ENCODE measurements at places on chromosomes 7 and 10.
A peak's percentile ranks its signal among the peaks of the same experiment; 100 is the strongest.

- no peak for DNase-seq
Observed at GRCh38 chr7:25996006-25996408, 156.0 kb upstream of the NFE2L3 start.

GRCh38 chr7:148447221-148447849, 143.2 kb upstream of the C7orf33 start:
- no peak for DNase-seq

GRCh38 chr7:132279718-132280117, 296.6 kb downstream of the PLXNA4 start:
- DNase-seq: no peak

GRCh38 chr7:20482071-20482470, 133.4 kb upstream of the ABCB5 start:
- DNase-seq: no peak

GRCh38 chr7:5693529-5693928, 87.9 kb downstream of the RNF216 start:
- no peak for DNase-seq

DNA sequence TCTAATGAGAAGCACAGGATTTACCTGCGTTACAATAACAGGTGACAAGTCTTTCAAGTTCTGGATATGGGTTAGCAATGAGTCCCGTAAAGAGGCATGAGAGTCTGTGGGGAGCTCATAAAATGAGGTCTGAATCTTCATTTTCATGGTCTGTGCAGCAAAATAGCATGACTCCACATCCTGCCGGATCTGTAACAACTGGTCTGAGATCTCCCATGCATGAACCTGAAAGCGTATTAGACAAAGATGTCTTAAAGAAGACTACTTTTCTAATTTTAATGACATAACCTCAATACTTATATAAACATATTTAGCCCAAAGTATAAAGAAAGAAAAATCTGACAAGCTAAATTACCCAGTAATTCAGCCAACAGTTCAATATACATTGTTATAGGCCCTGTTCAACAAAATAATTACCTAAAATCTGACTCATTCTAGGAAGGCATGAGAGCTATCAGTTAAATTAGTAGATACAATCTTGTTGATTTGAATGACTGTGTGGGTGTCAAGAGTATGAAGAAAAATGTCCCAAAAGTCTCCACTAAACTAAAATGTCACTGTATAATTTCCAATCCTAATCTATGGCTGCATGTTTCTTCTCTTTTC, 36.9 kb downstream of the TNPO3 start:
- DNase-seq: no peak

DNA sequence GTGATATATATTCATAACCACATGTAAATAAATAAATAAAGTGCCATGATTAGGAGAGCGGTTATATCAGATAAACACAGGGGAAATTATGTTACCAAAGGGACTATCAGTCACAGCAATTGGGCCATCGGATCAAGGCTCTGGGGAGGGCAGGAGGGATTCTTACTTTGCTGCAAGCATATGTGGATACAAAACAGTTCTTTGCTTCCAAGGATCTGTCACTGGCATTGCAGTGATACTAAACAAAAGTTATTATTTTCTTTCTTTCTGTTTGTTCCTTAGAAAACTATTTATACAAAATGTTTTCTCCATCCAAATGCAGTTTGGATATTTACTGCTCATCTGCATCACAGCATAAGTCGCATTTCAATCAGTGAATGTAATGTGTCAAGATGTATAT, 188.4 kb upstream of the MGMT start:
- DNase-seq: no peak

DNA sequence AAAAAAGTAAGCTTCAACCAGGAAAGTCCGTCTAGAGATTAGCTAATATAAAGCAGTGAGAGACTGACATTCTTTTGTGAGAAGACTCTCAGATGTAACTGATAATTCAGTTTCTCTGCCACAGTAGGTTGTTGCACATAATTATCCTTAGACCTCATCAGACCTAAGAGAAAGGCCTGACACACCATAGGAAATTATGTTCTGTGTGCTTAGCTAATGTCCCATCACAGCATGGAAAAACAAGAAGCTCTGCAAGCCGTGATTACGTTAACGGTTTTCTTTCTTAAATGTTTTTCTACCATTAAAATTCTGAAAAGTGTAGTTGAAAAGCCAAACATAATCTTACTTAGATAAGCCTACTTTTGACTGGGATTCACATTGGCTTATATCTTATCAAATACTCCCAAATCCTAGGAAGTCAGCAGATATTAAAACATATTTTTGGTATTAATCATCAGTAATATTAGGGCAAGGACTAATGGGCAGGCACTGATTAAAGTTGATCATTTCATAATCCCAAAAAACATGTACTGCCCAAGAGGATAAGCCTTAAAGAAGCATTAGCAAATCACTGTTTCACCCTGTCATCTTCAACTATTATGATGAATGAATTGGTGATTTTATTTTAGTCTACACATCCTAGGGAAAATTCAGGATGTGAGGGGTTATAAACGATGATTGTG, 5.2 kb downstream of the CSTF2T start:
- DNase-seq: no peak

- DNase-seq: peak; percentile 67
Observed at GRCh38 chr10:58451193-58451889, 61.3 kb upstream of the BICC1 start.

- peak; percentile 46 for DNase-seq
Observed at GRCh38 chr10:77667426-77668324, 30.1 kb upstream of the KCNMA1 start.

- DNase-seq: no peak
Observed at GRCh38 chr10:70162892-70163201, 7.5 kb downstream of the SAR1A start.

GRCh38 chr7:63012633-63013183, 985.9 kb upstream of the ZNF722 start:
- no peak for DNase-seq

- no peak for DNase-seq
Observed at GRCh38 chr10:72066318-72067284, 21.8 kb downstream of the SPOCK2 start.

- no peak for DNase-seq
Observed at GRCh38 chr7:112157072-112157471, 49.1 kb downstream of the DOCK4 start.

- DNase-seq: no peak
Observed at GRCh38 chr7:132465516-132465915, 110.8 kb downstream of the PLXNA4 start.

DNA sequence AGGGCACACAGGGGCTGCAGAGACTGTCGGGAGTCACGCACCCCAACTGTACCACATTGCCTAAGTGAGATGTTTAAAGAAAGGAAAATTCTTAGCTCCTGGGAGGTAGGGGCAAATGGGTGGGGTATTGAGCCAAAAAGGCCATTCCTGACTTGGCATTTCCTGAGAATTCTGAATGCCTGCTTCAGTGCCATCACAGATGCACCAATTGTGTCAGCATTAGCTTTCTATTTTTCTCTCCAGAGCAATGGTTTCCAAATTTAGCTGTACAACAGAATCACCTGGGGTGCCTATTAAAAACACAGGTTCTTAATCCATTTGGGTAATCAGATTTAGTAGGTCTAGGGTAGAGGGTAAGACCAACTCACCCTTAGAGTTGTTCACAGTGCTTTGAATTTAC, 43.1 kb downstream of the LSMEM1 start:
- DNase-seq: no peak

- DNase-seq: peak; percentile 44
Observed at GRCh38 chr7:14858410-14858809, 44.1 kb downstream of the DGKB start.

- peak; percentile 32 for DNase-seq
Observed at GRCh38 chr7:152341039-152341913, 94.5 kb downstream of the KMT2C start.

DNA sequence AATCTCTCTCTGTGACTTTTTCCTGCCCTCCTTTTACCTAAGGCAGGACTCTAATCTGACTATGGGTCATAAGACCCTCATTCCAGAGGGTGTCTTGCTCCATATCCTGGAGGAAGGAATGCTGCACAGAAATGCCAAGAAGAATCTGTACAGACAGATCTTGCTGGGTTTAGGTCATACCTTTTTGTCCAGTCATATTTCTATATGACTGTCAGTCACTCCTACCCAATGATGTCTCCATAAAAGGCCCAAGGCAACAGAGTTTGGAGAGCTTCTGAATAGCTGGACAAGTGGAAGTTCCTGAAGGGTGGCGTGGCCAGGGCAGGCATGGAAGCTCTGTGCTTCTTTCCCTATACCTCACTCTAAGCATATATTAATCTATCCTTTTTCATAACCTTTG, 47.5 kb downstream of the FEZF1 start:
- DNase-seq: no peak

GRCh38 chr10:47262606-47263533, 37.1 kb upstream of the GDF10 start:
- DNase-seq: no peak

GRCh38 chr10:33749790-33750189, 415.3 kb upstream of the NRP1 start:
- DNase-seq: no peak

- DNase-seq: peak; percentile 85
Observed at GRCh38 chr10:132793871-132794849, 8.2 kb upstream of the NKX6-2 start.

- DNase-seq: no peak
Observed at GRCh38 chr7:4144172-4144701, 537.9 kb upstream of the FOXK1 start.

DNA sequence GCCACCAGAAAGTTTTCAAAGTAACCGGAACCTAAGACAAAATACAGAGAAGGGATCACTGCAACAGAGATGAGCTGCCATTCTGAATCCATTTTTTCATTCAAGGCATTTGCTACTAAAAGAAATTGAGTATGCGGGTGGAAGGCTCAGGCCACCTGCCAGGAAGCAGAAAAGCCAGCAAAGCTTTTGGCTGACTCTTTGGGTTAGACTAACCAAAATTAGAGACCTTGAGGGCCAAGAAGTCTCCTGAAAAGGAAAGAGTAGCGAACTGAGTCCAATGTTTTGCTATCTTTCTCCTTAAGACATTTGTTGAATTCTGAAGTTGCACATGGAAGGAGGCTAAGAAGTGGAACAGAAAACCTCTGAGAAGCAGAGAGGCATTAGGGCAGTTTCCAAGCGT, 79.0 kb downstream of the FAS start:
- DNase-seq: no peak

DNA sequence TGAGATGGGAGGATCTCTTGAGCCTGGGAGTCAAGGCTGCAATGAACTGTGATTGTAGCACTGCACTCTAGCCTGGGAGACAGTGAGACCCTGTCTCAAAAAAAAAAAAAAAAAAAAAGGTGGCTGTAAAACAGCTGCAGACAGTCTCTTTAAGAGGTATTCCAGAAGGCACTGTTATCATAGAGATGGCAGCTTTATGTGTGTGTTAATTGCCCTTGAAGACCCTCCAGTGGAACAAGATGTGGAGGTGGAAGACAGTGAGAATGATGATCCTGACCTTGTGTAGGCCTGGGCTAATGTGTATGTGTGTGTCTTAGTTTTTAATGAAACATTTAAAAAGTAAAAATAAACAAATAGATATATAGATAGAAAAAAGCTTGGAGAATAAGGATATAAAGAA, 66.0 kb downstream of the ZNF487 start:
- DNase-seq: no peak

GRCh38 chr10:112852306-112852705, 97.7 kb upstream of the TCF7L2 start:
- DNase-seq: no peak

GRCh38 chr10:48332871-48333216, 26.4 kb downstream of the MAPK8 start:
- peak; percentile 32 for DNase-seq

GRCh38 chr10:624605-625332, 64.7 kb downstream of the DIP2C start:
- DNase-seq: no peak

- no peak for DNase-seq
Observed at GRCh38 chr7:22116451-22117030, 170.8 kb upstream of the CDCA7L start.

- DNase-seq: no peak
Observed at GRCh38 chr7:129163875-129164544, 19.5 kb downstream of the TSPAN33 start.

GRCh38 chr10:33260403-33261149, 73.9 kb downstream of the NRP1 start:
- DNase-seq: no peak

- peak; percentile 87 for DNase-seq
Observed at GRCh38 chr7:20005081-20005480, 212.1 kb downstream of the MACC1 start.

All from NCI-H524 (cell line).